Coronary artery (tissue), 2 donors: ENCODE measurements at places on chromosomes 5 and 9.

DNA sequence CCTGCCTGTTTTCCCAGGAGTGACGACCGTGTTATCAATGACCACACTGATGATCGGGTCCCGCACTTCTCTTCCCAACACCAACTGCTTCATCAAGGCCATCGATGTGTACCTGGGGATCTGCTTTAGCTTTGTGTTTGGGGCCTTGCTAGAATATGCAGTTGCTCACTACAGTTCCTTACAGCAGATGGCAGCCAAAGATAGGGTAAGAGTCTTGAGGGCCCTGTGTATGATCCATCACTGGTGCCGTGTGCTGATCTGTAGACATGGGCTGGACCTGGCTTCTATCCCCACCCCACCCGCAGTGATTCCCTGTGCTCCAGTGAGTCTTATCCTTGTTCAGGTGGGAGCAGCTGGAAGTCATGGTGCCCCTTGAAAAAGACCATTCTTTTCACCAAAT is 26.0 kb downstream of the GABRP start:
- DNase-seq = no peak

- DNase-seq = no peak
These were observed 60.2 kb downstream of the PCSK1 start for GRCh38 chr5:96372726-96373380.

DNA sequence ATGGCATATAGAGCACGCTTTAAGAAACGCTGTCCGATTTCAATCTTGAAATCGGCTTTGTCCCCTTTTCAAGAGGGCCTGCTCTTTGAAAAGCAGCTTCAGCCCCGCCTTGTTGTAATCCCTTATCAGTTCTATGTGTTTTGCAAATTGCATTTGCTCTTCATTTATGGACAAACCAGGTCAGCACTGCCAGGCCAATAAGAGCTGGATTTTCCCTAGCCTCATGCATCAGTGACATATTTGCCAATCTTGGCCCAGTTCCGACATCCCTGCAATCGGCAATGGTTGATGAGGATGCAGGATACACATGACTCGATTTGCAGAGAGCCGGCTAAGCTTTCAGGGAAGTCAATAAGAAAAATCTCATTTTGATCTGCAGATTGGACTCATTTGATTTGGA is 529.1 kb upstream of the CLINT1 start:
- no peak for DNase-seq

DNA sequence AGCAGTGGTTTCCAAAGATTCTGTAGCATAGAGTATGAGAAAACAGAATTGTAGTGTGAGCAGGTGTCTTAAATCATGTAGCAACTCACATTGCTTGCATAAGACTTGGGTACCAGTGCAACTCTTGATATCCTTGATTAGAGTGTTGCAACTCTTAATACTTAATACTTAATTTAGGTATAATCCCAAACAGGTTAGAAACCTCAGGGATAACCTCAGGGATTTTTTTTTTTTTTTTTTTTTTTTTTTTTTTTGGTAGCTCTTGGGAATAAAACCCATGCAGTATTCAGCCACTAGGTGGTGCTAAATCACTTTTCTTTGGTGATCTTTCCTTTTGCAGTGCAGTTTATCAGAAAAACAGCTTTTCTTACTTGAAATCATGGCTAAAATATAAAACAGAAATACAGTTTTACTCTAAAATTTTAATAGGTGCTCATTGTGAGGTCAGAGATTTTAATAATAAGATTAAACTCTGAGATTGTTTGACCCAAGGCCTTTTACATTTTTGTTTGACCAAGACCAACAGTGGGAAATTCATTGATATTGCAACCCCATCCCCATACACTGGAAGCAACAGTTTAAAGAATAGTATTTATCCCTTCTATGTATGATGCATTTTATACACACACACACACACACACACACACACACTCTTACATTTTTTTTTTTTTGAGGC is 55.3 kb downstream of the ERAP1 start:
- no peak for DNase-seq

DNA sequence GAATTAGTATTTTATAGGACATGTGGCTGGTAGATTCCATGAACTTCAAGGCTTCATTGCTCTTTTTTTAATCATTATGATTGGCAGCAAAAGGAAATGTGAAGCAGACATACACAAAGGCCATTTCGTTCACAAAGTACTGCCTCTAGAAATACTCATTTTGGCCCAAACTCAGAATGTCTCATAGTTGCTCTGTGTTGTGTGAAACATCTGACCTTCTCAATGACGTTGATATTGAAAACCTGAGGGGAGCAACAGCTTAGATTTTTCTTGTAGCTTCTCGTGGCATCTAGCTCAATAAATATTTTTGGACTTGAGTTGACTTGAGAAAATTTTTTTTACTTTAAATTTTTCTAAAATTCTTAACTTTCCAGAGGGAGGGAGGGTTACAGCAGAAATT is 12.4 kb downstream of the KCNV2 start:
- DNase-seq = no peak
